ENCODE measurements at places on chromosomes 11 and 22. TPM values are rescaled to one million over a fixed set of nuclear protein-coding genes. Genes with fewer than 3 reads are reported as not detected.

Gene GNAZ
- total RNA-seq, result under 0.01 TPM

Gene LUZP2
- not detected for total RNA-seq

Gene LBHD1
- 1.6 TPM for total RNA-seq

Gene TTC36
- 1.6 TPM for total RNA-seq

Gene CASP5
- total RNA-seq, result not detected

Gene ZNRD2
- 30.8 TPM for total RNA-seq

Gene OR8D1
- total RNA-seq, result not detected

Gene HBB
- total RNA-seq, result not detected

Gene KDM4D
- total RNA-seq, result 0.22 TPM

Gene TEX54
- total RNA-seq, result not detected

Gene PARVG
- total RNA-seq, result 0.22 TPM

Gene HOATZ
- total RNA-seq, result not detected

Gene OR8B3
- total RNA-seq, result not detected

Gene OSM
- total RNA-seq, result not detected

Gene PSMC3
- total RNA-seq, result 135 TPM

Gene OR2D2
- not detected for total RNA-seq

Gene MYBPC3
- total RNA-seq, result not detected

Gene SLC22A12
- total RNA-seq, result not detected

Gene KDELR3
- total RNA-seq, result 15.7 TPM

Gene CELF1
- total RNA-seq, result 75.0 TPM

Gene BTBD18
- total RNA-seq, result not detected

Gene SCGB1A1
- not detected for total RNA-seq

Gene OR10AG1
- total RNA-seq, result not detected
